ENCODE measurements at places on chromosomes 1 and 21.

- DNase-seq: no peak
These were observed 6.9 kb upstream of the ANKRD35 start for GRCh38 chr1:145892486-145893087.

DNA sequence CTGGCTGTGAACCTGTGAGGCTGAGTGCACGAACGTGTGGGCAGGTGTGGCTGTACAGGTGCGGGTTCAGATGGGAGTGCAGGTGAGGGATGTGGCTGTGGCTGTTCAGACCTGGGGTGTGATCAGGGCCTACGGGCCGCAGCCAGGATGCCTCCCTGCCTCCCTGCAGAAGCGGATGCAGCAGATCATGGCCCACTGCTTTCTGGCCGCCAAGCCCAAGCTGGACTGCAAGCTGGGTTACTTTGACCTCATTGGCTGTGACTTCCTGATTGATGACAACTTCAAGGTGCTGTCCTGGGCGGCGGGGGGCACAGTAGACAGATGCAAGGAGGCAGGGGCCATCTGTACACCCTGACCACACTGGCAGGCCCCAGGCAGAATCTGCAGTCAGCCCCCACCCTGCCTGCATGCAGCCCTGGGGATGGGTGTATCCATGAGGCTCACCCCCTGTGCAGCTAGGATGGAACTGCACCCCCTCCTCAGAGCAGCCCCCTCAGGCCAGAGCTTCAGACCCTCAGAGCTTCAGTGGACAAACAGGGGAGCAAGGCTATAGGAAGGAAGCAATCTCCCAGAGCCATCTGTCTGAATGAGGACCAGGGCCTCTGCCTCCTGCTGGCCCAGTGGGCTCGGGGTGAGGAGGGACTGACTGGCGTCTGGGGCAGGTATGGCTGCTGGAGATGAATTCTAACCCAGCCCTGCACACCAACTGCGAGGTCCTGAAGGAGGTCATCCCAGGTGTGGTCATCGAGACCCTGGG, 9.8 kb downstream of the TNFRSF18 start:
- no peak for DNase-seq

- DNase-seq: no peak
These were observed 59.5 kb downstream of the PALMD start for GRCh38 chr1:99705385-99705784.

GRCh38 chr1:59776960-59777852, 37.5 kb upstream of the HOOK1 start:
- DNase-seq: no peak

DNA sequence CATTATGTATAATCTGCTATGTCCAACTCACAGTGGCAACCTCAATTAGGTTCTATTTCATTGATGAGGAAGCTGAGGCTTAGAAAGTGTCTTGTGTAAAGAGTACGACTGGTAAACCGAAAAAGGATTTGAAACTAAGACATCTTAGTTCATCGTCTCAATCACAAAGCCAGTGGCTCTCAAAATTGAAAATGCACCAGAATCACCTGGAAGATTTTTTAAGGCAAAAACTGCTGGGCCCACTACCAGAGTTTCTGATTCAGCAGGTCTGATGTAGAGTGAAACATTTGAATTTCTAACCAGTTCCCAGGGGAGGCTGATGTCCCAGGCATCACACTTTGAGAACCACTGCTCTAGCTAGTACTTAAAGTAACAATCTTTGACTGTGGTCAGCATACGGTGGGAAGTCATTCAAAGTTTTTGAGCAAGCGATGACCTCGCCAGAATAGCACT, 5.2 kb upstream of the LRRC53 start:
- DNase-seq: no peak

DNA sequence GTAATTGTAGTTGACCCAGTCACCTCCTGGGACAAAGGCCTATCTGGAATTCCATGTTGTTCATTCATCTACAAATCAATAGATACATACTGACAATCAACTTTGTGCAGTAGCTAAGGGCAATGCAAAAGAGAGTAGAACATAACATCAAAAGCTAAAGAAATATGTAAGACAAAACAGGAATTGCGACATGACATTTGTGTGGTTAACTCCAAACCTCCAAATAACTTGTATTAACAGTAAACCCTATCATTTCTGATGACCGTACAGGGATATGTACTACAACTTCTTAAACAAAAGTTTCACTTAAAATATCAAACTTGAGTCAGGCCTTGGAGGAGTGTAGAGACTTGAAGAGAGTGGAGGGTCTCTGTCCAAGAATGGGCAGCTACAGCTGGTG, 317.6 kb downstream of the SPATA17 start:
- DNase-seq: no peak

DNA sequence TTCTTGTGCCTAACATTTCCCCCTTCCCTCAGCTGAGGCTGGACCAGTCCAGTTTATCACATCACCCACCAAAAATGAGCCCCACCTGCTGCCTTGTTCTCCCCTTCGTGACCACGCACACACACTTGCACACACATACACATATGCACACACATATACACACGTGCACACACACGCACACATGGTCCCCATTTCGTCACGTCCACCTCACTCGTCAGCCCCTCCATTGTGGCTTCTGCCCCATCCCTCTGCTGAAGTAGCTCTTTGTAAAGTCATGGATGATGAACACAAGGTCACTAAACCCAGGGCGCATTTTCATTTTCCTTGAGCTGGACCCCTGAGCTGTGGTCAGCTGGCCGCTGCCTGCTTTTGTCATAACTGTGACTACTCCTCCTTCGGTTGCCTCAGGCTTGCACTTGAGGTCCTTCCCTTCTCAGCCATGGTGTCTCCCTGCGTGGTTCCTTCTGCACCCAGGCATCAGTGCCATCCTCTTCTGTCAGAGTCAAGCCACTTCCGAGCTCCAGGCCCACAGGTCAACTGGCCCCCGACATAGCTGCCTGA, 93.8 kb downstream of the SYT2 start:
- no peak for DNase-seq

DNA sequence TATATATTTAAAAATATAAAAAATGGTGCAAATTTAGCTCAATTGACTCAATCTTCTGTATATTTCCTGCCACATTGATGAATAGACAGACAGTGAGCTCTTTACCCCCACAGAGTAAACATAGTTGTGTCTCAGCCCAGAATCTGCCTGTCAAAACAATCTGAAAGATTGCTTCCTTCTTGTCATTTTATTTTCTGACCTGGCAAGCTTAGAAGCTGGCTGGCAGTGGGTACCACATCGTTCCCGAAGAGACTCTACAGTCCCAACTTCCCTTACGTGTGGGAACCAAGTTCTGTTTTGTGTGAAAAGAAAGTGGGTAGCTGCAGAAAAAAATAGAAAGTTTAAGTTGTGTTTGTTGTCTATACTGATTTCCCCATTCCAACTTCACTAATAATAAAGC, 629.3 kb upstream of the NEGR1 start:
- no peak for DNase-seq

GRCh38 chr1:213019450-213019849, 3.8 kb upstream of the ANGEL2 start:
- DNase-seq: no peak

- DNase-seq: no peak
These were observed 103.7 kb upstream of the NFIA start for GRCh38 chr1:60978421-60979357.

- DNase-seq: no peak
These were observed 14.3 kb downstream of the RUSC1 start for GRCh38 chr1:155334962-155335361.

DNA sequence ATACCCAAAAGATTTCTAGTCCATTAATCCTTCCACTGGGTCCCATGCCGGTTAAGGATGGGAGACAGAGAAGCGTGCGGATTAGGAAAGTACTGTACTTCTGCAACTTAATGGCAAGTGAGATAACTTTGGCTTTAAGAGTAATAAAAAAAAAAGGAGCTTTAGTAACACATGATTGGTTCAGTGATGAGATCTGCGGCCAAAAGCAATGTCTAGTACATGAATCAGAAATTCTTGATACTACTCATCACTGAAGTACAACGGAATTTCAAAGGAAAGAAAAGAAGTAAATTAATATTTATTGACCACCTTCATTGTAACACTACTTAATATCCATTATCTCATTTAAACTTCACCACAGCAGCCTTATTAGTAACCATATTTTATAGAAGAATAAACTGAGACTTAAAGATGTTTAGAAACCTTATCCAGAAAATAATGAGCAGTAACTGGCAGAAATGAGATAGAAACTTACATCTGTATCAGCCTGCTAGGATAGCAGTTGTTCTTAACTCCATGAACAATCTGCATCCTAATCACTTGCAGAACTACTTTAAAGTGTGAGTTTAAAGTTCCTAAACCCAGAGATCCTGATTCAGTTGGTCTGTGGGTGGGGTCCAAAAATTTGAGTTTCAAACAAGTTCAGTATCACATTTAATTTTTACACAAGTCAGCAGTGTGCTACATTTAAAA, 14.1 kb upstream of the NUF2 start:
- no peak for DNase-seq

DNA sequence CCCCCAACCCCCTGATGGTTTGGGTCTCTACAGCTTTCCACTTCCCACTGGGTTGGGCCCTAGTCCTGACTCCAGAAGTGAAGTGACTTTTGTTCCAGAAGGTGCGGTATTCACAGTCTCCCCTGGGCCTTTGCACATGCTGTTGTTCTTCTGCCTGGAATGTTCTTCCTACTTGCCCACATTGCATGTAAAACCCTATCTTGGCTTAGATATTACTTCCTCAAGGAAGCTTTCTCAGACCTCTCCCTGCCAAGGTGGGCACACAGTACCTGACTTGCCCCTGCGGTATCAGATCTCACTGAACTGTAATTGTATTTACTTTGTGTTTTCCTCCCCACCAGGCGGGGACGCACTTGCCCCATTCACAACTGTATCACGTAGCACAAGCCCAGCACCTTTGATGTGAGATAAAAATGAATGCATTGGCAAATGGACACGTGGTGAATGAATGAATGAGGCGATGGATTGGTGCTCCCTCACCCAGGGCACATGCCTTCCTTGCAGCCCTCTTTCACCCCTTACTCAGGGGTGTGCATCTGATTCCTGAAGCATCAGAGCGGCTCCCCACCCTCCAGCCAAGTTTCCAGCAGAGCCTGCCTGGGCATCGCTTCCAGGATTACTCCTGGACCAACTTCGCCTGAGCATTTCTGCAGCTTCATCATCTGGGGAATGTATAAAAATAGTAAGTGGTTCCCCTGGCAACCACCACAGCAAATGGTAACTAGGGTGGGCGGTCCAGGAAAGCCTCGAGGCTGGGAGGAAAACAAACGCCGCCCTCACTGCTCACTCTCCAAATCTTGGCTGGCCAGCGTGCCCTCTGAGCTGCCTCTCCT, 19.8 kb downstream of the NENF start:
- no peak for DNase-seq

DNA sequence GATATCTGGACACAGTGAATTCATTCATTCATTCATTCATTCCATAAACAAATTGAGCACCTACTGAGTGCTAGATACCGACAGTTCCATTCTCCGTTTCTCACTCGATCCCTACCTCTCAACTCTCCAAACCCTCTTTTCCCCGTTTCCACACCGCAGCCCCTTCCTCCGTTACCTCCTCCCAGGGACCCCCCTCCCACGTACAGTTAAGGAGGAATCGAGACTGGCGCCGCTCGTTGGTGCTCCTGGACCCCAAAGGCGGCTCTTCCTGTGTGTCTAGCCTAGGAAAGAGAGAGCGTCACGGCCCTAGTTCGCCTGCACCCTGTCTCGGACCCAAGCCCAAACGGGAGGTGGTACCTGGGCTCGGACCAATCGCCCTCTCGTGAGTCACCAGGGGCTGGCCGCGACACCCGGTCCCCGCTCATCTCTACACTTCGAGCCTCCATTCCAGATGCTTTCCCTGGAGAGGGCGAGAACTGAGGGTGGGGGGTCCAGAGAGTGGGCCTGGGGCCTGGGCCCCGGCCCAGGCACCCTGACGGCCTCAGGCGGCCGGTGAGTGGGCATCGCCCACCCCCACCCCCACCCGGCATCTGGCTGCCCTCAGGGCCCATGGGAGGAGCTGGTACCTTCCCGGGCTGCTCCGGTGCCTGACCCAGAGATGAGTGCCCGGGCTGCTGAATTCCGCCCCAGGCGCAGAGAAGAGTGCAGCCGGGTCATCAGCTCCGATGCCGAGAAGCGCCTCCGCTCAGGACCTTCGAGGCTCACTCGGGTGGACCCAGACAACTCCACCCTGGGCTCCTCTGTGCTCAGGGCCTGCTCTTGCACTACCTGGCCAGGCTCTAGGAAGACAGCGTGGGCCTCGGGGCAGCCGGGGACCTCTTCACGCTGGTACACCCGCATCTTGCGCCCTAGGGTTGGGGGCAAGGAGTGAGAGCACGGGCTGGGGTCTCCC, 4.9 kb downstream of the ARHGEF19 start:
- no peak for DNase-seq

DNA sequence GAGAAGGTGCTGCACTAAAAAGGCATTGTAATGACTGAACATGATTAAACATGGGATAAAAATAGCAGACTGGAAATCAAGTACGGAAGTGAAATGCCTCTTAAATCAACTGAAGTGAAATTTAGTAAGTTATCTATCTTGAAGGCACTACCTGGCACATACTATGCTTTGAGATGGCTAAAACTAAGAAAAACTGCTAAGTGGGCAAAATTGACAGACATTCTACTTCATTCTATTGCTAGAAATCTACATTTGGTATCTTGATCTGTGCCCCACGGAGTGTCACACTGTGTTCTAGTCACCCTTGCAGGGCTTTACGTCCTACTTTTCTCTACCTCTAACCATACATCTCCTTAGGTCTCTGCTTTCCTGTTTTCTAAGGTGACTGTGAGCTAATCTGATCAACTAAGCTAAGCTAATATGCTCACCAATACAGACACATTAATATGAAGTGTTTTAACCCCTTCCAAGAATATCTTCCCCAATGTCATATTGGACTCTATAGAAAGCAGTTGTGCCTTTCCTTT, 4.1 kb downstream of the PDC start:
- no peak for DNase-seq

DNA sequence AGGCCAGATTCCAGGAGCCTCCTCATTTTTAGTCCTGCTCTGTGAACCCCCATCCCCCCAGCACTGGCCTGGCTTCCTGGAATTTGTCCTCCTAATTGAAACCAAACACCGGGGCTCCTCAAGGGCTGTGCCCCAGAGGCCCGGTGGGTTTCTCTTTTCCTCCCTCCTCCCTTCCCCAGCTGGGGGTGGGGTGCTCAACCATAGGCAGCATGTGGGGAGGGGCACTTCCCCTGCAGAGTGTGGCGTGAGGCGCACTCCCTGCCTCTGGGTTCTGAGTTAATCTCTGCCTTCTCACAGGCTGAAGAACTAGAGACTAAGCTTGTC, 67.5 kb upstream of the ACOT11 start:
- no peak for DNase-seq

DNA sequence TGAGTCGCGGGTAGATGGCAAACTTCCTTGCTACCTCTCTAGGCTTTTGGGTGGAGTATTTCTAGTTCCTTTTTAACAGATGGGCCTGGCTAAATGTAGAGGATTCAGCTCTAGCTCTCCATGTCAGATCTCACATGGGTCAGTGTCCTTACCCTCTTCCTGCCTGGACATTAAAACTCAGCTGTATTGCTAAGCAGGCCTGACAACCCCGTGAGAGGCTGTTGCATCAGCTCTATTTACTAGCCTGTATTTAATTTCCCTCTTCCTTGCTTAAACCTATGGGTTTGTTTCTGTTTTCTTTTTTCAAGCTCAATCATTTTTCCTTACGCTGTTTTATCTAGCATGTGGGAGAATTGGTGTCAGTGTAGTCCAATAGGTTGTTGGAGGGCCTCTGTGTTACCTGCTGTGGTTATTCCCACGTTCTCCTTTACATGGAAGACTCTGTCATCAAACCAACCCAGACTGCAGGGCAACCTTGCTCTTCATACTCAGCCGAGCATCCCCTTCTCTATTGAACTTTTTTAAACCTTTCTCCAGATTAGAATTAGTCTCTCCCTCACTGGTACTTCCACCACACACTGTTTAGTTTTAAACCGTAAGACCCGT, 79.5 kb upstream of the BACH1 start:
- no peak for DNase-seq

Measured in activated CD8-positive, alpha-beta memory T cell treated with anti-CD3 and anti-CD28 coated beads for 48 hours (primary cell).